Kidney (tissue), 22 donors: ENCODE measurements at places on chromosomes 4 and X. TPM values are rescaled to one million over a fixed set of nuclear protein-coding genes. Genes with fewer than 3 reads are reported as not detected.

The PHKA2 gene
- polyA plus RNA-seq, result 14.7 TPM

GRCh38 chr4:5292101-5292500 is 240.8 kb downstream of the STK32B start:
- no peak for DNase-seq

- no peak for DNase-seq
Observed at GRCh38 chr4:5215321-5215720, 164.0 kb downstream of the STK32B start.

GRCh38 chrX:13733506-13733905 is 914 bp downstream of the TRAPPC2 start:
- DNase-seq, result no peak

The THAP6 gene
- 6.4 TPM for polyA plus RNA-seq

DNA sequence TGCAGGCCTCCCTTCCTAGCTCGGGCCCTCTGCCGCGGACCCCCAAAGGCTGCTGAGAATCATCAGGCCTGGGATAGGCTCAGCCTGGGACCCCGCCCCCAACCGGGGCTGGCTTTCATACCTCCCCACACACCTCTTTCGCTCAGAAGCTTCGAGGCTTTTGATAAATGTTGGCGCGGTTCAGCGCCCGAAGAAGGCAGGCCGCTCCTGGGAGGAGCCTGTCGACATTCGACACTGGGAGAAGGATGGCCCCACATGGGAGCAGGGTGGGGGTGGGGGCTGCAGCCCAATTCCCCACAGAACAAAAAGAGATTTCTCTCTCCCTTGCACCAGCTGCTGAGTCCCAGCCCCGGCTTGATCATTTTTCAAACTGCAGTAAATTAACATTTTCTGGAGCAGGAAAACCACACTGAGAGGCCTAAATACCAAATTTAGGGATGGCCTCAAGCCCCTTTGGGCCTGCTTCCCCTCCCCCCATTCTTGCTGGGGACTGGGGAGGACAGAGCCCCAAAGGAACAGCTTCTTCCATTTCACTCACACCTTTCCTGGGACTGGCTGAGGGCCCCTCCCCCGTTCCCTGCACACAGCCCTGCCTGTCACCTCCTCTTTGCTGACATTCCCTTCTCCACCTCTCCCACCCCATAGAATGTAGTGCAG is 112.9 kb upstream of the PJA1 start:
- DNase-seq, result no peak
